ENCODE measurements at places on chromosomes 1 and 21.

DNA sequence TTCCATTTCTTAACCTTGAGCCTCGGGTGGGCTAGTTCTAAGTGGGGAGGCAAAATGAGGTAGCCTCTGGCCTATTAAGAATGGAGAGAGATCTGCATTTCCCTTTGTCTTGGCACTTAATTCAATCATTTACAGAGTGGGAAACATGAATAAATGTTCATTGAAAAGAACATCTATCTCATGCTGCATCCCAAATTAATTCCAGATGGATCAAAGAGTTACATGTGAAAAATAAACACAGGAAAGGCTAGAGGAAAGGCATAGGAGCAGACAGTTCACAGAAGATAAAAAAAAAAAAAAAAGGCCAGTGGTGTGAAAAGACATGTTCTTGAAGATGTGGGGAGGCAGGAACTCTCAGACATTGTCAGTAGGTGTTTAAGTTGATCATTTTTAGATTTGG, 35.7 kb upstream of the EPS8L3 start:
- DNase-seq = no peak

DNA sequence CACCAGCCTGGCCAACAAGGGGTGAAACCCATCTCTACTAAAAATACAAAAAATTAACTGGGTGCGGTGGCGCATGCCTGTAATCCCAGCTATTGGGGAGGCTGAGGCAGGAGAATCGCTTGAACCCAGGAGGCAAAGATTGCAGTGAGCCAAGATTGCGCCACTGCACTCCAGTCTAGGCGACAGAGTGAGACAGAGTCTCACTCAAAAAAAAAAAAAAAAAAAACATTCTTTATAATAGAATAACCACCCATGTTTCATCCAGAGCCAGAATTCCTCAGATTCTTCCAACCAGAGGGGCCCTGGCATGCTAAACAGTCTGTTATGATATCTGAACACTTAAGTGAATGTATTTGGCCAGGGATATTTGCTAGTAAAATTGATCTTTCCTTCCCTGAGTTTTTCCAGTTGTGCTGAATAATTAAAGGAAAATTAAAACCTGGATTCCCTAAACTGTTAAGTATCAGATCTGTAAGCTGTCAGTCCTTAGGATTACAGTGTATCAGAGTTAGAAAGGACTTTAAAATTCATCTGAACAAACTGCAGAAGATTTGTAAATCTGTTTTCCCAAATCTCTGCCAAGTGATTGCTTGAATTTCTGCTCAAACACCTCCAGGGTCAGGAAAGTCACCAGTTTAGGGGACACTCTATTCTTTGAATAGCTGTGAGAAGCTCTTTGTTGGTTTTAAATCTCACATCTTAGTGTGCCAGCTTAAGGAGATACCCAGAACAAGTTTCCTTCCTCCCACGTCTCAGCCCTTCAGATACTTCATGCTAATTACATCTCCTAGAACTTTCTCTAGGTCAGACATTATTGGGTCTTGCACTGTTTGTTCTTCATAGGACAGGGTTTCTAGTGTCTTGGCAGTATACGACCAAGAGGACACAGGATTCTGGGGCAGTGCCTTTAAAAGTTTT, 84.6 kb upstream of the BMP8A start:
- no peak for DNase-seq

DNA sequence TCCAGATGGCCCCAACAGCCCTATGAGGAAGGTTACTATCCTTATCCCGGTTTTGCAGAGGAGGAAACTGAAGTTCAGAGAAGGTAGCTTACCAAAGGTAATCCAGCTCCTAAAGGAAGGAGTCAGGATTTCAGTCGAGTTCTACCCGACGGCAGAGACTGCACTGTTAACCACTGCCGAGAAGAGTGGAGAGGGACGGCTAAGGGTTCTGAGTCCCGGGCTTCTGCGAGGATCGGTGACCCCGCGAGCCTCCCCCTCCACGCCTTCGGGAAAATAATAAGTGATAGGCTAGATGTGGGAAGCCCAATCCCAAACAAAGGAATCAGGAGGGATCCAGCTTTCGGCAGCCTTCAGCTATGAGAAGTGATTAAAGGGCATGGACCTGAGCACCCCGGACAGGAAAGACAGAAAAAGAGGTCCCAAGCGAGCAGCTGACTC, 587 bp downstream of the TMEM53 start:
- DNase-seq = no peak

- no peak for DNase-seq
Observed at GRCh38 chr1:9486466-9487140, 52.7 kb upstream of the SLC25A33 start.

DNA sequence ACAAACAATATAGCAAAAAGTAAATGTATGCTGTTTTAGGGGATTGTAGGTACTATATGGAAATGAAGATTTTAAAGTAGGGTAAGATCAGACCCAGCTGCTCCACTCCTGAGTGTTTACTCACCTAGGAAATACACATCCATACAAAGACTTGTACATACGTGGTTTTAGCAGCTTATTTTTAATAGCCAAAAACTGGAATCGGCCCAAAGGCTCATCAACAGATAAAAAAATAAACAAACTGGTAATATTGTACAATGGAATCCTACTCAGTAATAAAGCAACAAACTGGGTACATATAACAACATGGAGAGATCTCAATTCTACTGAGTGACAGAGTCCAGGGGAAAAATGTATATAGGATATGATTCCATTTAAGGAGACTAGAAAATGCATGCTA, 179.2 kb upstream of the TMEM51 start:
- no peak for DNase-seq

- DNase-seq = no peak
Observed at GRCh38 chr1:206049919-206050600, 2.9 kb upstream of the RHEX start.

DNA sequence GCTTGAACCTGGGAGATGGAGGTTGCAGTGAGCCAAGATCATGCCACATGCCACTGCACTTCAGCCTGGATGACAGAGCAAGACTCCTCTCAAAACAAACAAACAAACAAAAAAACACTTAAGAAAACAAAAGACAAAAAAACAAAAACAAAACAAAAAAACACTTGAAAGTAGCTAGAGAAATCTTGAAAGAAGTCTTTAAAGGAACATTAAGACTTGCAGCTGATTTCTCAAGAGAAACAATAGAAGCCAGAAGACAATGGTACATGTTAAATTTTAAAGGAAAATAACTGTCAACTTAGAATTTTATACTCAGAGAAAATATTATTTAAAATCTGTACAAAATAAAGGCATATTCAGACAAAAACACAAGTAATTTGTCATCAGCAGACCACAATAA, 71.3 kb downstream of the HLX start:
- DNase-seq = no peak

DNA sequence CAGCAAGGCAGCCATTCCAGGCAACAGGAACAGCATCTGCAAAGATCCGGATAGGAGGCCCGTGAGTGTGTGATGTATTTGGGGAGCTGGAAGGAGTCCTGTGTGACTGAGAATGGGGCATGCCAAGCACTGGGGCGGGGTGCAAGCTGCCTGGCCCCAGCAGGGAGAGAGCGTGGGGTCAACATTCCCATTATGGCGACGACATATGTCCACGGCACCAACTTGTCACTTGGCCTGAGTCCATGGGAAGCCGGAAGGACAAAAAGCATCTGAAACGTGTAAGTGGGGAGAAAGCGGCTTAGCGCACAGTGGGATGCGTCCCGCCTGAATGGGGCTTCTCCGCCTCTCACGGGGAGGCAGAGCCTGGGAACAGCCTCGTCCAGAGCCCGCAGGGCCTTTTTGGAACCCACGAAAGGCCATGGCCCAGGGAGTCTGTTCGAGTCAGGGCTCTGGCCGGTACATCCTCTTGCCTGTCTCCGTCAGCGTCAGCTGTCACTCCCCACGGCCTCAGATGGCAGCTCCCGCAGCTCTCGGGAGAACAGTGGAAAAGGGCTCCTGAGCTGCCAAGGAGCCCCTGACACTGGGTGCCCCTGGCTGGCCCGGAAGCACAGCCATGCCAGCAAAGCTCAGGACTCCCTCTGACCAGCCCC, 12.4 kb downstream of the EPHB2 start:
- DNase-seq = no peak

- no peak for DNase-seq
Observed at GRCh38 chr1:173347282-173347818, 129.8 kb upstream of the PRDX6 start.

DNA sequence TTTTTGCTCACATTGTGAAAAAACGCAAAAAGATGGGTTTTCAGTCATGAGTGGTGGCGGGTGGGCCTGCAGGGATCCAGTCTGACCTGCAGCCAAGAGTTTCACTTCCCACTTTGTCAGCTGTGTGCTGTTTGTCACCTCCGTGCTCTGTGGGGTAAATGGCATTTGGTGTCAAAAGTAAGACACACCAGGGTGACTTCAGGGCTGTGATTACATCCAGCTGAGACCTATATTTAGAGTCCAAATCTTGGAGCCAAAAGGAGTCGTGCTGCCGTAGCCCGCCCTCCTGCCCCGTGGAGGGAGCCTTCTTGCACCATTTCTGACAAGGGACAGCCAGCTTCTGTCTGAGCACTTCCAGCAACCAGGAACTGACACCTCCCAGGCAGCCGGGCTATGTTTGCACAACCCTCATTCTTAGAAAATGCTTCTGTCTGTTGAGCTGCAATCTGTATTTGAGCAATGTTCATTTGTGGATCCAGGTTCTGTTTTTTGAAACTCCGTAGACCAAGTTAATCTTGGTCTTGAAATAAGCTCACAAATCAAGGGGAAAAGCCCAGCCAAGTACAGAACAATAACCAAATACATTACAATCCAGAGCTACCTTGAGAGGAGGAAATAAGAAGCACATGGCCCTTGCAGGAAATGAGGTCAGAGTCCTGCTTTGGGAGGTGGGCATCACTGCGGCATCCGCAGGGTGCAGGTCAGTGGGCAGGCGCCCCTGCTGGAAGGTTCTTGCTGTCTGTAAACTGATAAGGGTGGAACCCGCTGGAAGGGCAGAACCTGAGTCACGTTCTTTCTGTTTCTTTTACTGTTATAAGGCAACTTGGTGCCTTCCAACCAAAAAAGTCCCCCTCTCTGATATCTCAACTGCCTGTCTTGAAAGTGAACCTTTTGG, 14.4 kb downstream of the ABCG1 start:
- DNase-seq = peak; percentile 65

DNA sequence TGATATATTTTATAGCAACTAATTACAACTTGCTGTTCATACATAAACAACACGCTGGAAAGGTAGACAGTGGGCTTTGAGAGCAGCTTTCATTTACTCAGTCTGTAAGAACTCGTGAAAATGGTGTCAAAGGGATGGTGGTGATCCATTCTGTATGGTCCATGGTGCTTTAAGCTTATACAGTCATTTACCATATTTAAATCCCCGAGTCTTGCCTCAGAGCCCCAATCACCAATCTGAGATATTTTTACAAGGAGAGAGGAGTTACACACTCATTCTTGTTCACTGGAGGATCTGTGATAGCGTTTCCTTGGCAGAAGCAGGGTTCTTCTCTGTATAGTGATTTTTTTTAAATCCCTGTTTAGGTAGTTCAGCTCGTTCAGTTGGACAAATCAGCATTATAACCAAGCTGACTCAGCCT, 694.6 kb downstream of the USP25 start:
- no peak for DNase-seq

DNA sequence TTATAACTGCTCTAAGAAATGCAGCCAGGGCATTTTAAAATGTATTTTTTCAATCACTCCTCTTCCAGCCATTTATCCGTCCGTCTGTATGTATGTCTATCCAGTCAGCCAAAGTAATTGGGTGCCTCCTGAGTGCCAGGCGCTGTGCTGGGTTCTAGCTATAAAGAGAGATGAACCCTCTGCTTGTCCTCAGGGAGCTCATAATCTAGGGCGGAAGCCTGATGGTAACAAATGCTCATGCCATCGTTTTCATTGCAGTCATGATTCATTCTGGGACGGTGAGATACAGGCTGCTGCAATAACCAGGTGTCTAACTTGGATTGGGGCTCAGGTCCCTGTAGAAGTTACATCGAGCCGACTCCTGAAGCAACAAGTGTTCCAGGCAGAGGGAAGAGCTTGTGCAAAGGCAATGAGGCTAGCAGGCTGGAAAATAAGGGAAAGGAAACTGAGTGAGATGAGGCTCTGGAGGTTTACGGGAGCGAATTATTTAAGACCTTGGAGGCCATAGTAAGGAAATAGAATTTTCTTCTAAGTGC, 11.6 kb downstream of the IFI6 start:
- no peak for DNase-seq

DNA sequence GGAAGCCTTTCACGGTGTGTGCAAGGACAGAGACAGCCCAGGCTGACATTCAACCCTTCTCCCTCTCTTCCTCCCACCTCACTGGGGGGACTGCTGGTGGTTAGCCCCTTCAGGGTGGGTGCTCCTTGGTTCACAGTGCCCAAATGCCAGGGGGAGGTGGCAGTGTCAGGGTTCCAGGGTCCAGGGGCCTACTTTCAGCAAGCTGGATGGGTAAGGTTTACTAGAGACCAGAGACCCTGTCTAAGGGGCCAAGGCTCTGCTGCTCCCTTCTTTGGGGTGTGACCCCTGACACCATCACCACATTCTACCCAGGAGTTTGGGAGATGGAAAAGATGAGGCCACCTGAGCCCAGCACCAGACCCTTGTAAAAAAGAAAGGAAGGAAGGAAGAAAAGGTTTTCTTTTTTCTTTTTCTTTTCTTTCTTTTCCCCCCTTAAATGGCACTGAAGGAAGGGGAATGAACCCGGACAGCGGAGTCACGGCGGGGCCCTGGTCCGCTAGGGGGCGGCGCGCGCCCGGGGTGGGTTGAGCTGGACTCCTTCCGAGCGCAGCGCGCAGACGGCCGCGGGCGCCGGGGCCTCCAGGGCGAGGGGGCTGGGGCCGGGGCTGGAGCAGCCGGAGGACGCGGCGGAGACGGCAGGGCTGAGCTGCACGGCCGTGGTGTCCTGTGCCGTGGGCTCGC, 18.8 kb downstream of the KNCN start:
- peak; percentile 35 for DNase-seq

- no peak for DNase-seq
Observed at GRCh38 chr1:19351873-19352272, 39.7 kb downstream of the SLC66A1 start.

- DNase-seq = no peak
Observed at GRCh38 chr1:54094001-54094729, 40.8 kb downstream of the TCEANC2 start.

DNA sequence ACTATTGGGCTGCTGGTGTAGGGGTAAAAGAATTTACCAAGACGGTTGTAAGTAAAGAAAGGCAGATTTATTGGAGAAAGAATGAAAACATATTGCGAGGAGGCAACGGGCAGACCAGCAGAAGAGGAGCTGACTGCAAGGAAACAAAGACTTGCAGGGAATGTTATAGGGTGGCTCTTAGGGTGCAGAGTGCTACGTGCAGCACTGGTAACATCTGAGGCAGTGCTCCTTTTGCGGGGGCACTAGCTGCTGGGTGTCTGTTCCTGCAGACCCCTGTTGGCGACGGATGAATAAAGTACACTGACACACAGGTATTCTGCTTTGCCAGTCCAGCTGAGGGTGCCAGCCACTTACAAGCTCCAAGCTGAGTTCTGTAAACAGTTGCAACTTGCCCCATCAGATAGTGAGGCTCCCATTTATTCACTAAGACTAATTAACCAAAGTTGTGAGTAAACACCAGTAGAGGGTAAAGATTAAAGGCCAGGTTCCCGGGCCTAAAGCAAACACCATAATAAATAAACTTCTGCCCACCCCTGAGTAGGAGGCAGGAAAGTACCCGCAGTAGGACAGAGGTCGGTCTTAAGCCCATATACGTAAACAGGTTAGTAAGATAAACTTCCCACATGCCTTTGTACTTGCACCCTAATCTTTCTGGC, 140.2 kb upstream of the KCNK1 start:
- no peak for DNase-seq

All from globus pallidus (tissue), 1 donor.